Erythroblast (primary cell): ENCODE measurements at places on chromosomes 2 and 18.

DNA sequence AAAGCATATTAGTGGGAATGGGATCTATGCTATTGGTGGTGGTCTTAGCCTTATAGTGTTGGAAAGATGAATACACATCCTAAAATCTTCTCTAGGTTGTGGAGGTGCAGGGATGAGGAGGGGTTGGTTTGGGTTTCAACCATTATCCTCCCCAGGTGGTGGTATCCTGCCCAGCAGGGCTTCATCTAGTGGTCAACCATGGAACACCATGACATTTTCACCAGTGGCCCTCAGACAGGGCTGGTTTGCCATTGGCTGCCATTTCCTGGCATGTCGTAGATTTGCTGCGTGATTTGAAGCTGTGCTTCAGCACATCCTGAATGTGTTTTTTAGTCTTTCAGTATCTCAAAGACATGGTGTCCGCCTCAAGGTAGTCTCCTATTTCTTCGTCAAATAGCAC lies 391.2 kb upstream of the HNRNPA3 start:
- no peak for DNase-seq

GRCh38 chr2:30216157-30216556 lies 15.2 kb upstream of the LBH start:
- no peak for DNase-seq

- DNase-seq, result no peak
Observed at GRCh38 chr18:79775441-79776221, 22.1 kb upstream of the KCNG2 start.

GRCh38 chr2:71801556-71801955 lies 346.1 kb downstream of the CYP26B1 start:
- DNase-seq, result no peak

- no peak for DNase-seq
Observed at GRCh38 chr2:3520591-3520990, 1.3 kb upstream of the ADI1 start.

- no peak for DNase-seq
Observed at GRCh38 chr18:76578571-76579300, 83.7 kb upstream of the ZNF516 start.

GRCh38 chr2:77018219-77018618 lies 504.0 kb downstream of the LRRTM4 start:
- DNase-seq, result no peak

DNA sequence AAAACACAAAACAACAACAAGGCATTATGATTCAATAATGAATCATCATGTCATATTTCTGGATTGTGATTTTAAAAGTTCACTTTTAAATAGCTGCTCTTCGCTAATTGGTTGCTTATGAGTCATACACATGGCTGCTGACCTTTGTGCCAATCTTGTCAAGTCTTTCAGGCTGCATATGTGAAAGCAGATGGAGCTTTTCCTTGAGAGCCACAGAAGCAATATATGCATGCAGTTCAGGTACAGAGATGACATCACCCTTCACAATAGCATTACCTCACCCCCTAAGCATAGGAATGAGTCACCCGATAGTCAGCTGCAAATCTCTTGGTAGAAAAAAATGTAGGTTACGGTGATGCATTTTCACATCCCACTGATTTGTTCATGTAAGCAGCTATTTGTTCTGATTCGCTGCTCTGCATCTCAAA lies 27.2 kb downstream of the EIF2AK3 start:
- peak; percentile 72 for DNase-seq

GRCh38 chr2:45964223-45964841 lies 312.9 kb downstream of the PRKCE start:
- no peak for DNase-seq

DNA sequence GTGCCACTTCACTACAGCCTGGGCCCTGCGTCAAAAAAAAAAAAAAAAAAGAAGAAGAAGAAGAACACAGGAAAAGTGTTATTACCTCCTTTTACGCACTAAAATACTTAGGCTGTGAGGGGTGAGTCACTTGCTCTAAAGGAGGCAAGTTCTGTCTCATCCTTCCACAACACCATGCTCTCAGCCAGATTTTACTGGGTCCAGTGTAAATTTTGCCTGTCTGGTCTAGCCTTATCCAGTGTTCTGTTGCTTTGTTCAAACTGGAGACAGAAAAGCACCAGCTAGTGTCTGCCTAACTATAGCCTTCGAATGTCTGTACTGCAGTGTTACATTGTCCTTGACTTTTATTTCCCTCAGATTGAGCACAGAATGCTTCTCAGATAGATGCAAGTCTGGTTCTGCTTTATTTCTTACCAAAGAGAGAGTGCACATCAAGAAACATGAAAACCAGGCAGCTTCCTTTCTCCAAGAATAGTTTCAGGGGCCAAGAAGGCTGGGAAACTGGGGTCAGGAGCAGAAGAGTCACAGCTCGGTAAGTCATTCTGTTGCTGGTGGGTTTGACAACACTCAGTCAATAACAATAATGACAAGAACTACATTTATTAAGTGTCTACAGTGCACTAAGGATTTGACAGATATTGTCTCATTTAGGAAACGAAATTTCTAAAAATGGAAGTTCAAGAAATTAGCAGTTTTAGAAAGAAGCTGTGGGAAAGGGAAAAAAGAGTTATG lies 3.1 kb upstream of the MSGN1 start:
- DNase-seq, result no peak

DNA sequence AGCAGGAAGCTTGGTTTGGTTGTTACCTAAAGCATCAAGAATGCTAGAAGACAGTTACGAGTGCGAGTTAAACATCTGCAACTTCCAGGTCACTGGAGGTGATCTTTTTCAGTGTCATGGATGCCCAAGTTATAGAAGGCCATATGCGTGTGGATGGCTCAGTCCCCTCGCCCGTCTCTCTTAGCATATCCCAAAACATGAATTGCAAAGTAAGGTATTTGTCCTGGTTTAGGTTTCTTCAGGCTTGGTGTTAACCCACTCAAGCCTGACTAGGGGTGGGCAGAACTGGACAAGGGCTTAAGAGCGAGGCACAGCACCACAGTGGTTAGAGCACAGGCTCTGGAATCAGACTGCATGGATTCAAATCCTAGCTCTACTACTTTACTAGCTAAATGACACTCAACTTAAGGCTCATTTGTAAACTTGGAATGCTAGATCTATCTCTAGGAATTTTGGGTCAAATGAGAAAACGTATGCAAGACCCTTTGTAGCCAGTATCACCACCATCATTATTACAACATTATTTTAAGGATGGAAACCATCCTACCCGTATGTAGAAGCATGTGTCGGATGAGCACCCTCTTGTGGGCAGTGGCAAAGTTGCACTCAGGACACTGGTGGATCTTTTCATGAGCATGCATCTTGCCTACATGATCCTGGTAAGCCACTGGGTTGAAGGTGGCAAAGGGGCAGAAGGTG lies 11.2 kb downstream of the ZNF142 start:
- DNase-seq, result peak; percentile 64

DNA sequence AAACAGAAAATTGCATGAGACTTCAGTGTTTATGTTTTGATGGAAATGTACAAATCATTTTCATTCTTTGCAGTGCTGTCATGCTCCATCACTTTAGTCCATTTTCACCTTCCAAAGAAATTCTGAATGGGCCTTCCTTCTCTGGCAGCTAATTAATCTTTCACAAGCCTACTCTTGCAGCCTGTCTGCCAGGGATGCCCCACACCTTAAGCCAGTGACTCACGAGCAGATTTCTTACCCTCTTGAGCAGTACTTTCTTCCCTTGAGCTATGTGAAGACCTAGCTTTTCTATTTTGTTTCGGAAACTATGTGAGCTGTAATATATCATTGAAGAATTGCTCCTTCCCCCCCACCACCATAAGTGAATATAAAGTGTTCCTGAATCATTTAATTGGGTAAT lies 404.3 kb upstream of the VWC2L start:
- no peak for DNase-seq

DNA sequence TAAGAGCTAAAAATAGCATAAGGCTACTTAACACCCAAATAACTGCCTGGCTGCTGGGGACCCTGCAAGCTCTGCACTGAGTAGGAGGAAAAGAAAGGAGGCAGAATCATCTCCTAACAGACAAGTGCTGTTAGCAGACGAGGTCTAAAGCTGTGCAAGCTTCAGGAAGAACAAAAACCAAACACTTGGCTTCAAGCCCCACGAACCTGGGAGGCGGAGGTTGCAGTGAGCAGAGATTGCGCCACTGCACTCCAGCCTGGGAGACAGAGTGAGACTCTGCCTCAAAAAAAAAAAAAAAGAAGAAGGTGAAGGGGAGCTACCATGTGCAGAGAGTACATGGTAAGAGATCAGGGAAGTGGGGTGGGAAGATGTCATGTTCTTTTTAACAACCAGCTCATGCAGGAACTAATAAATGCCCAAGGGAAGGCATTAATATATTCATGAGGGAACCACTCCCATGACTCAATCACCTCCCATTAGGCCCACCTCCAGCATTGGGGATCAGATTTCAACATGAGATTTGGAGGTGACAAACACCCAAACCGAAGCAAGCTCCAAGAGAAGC lies 28.8 kb upstream of the INO80C start:
- no peak for DNase-seq

DNA sequence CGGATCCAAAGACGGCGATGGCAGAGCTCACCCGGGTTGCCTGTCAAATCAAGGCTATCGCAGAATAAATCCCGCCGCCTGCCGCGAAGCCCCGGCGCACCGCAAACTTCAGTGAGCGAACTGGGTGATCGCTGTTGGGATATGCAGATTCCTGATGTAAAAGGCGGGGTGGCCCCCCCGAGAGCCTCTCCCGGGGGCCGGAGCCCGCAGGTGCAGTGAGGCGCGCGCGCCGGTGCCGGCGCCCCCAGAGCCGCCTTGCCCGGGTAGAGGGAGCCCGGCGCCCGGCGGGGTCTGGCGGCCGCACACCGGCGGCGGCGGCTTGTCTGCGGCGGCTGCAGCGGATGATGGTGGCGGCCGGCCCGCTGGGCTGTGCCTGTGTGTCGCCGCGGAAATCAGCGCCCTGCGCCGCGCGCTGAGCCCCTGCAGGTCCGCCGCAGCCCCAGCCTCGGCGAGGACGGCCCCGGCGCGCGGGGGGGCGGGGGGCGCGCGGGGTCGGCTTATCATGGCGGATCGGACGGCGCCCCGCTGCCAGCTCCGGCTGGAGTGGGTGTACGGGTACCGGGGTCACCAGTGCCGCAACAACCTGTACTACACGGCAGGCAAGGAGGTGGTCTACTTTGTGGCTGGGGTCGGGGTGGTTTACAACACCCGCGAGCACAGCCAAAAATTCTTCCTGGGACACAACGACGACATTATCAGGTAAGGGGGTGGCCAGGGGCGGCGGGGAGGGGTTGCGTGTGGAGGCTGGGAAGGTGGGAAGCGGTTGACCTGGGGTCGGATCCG lies 1.3 kb downstream of the EML6 start:
- no peak for DNase-seq

- DNase-seq, result peak; percentile 36
Observed at GRCh38 chr2:62149708-62150107, 46.2 kb upstream of the B3GNT2 start.

DNA sequence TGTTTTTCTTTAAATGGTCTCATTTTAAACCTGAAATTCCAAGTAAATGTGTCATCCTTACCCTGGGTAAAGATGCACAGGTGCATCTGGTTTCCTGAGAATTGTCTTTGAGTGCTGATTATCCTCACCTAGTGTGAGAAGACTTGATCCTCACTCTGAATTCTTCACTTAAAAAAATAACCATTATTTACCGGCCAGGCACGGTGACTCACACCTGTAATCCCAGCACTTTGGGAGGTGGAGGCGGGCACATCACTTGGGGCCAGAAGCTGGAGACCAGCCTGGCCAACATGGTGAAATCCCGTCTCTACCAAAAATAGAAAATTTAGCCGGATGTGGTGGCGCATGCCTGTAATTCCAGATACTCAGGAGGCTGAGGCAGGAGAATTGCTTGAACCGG lies 9.9 kb upstream of the WNT6 start:
- no peak for DNase-seq

- no peak for DNase-seq
Observed at GRCh38 chr2:84388133-84388532, 70.9 kb downstream of the SUCLG1 start.

GRCh38 chr2:160126756-160127155 lies 64.3 kb upstream of the PLA2R1 start:
- DNase-seq, result no peak

DNA sequence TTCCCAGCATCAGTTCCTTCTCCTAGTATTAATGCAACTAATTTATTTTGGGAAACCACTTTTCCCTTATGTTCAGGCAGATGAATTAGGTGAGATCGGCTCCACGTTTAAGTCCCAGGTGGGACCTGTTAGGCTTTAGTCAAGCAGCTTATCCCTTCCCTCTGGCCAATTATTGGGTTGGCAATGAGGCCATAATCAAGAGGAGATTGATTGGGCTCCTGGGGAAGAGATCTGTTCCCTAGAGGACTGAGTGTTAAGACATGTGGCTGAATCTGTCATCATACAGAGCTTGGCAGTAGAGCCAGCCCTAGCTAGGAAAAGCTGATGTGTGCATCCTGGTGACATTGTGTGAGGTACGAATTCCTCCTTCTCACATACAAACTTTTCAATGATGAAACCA lies 104.4 kb downstream of the PTH2R start:
- DNase-seq, result no peak

DNA sequence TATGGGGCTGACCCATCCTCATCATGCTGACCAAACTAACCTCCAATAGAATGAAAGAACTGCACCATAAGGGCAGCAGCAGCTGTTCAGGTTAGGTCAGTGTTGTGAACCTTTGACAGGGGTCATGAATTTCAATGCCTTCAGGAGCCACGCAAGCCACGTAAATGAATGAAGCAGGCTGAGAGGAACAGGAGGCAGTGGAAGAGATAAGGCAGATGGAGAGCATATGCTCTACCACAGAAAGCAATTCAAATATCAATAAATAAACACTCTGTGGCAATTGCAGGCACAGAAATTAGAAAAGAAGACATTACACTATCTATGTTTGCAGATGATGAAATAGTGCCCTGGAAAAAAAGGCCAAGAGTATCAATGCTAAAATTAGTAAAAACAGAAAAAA lies 56.3 kb downstream of the SCG2 start:
- no peak for DNase-seq

- peak; percentile 16 for DNase-seq
Observed at GRCh38 chr2:82837588-82838304, 1621.3 kb downstream of the SUCLG1 start.

- DNase-seq, result no peak
Observed at GRCh38 chr2:37906131-37906530, 19.0 kb upstream of the RMDN2 start.

- DNase-seq, result peak; percentile 54
Observed at GRCh38 chr2:27320958-27321543, 1.8 kb downstream of the MPV17 start.

DNA sequence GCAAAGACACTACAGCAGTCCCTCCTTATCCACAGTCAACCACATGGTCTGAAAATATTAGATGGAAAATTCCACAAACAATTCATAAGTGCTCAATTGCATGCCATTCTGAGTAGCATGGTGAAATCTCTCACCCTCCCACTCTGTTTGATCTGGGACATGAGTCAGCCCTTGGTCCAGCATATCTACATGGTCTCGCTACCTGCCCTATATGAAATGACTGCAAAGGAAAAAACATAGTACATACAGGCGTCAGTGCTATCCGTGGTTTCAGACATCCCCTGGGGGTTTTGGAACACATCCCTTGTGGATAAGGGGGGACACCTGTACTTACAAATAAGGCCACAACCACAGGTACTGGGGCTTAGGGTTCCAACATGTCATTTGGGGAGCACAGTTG lies 73.7 kb downstream of the CABLES1 start:
- DNase-seq, result no peak

- DNase-seq, result no peak
Observed at GRCh38 chr2:94870440-94871225, 597 bp upstream of the TEKT4 start.
